ENCODE measurements at places on chromosomes 11 and 22. TPM values are rescaled to one million over a fixed set of nuclear protein-coding genes. Genes with fewer than 3 reads are reported as not detected.

The PEX16 gene
- total RNA-seq, result 18.8 TPM

The RTN4RL2 gene
- total RNA-seq, result 2.0 TPM

The SYCE3 gene
- not detected for total RNA-seq

The KRTAP5-2 gene
- not detected for total RNA-seq

The KCNK7 gene
- total RNA-seq, result 0.65 TPM

The USH1C gene
- 2.9 TPM for total RNA-seq

The PHRF1 gene
- total RNA-seq, result 18.3 TPM

The SCGB1D4 gene
- total RNA-seq, result not detected
